Activated naive CD8-positive, alpha-beta T cell treated with anti-CD3 and anti-CD28 coated beads for 36 hours (primary cell): ENCODE measurements at places on chromosomes 3 and 15. TPM values are rescaled to one million over a fixed set of nuclear protein-coding genes. Genes with fewer than 3 reads are reported as not detected.

DNA sequence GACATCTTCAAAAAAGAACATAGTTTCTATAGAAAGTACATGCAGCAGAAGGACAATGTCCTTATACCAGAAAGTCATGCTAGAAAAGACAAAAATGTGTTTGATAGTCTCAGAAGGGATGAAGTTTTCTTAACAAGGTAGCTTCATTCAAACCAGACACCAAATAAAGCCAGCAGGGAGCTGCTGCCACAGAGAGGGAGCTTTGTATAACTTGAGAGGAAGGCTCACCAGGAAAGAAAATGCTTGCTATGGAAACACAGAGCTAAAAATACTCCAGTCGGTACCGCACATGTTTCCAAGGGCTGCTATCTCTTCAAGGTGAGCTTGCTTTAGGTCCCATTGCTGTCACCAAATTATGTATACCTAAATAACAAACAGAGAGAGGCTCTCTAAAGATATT is 1074.8 kb upstream of the ALCAM start:
- DNase-seq = no peak

DNA sequence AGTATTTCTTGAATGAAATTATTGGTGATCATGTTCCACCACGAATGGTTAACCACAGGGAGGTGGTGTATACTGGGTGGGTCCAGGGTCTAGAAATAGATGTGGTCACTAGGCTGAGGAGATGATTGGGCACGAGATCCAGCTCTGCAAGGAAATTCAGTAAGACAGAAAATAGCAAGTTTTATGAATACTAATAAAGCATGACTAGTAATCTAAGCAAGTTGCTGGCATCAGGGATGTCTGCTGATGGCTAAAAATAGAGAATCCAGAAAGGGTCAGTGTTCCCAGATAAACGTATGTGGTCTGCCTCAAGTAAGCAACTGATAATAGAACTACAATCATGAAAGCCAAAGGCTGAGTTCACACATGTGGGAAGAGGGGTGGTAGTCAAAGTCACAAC is 108.3 kb upstream of the FRMD4B start:
- DNase-seq = no peak

Gene MORC1
- not detected for total RNA-seq

Gene IL17RB
- total RNA-seq = not detected

Gene PLXNA1
- 7.5 TPM for total RNA-seq

Gene SETD5
- total RNA-seq = 104 TPM
